Suppressor macrophage (primary cell): ENCODE measurements at places on chromosomes 16 and 17.

DNA sequence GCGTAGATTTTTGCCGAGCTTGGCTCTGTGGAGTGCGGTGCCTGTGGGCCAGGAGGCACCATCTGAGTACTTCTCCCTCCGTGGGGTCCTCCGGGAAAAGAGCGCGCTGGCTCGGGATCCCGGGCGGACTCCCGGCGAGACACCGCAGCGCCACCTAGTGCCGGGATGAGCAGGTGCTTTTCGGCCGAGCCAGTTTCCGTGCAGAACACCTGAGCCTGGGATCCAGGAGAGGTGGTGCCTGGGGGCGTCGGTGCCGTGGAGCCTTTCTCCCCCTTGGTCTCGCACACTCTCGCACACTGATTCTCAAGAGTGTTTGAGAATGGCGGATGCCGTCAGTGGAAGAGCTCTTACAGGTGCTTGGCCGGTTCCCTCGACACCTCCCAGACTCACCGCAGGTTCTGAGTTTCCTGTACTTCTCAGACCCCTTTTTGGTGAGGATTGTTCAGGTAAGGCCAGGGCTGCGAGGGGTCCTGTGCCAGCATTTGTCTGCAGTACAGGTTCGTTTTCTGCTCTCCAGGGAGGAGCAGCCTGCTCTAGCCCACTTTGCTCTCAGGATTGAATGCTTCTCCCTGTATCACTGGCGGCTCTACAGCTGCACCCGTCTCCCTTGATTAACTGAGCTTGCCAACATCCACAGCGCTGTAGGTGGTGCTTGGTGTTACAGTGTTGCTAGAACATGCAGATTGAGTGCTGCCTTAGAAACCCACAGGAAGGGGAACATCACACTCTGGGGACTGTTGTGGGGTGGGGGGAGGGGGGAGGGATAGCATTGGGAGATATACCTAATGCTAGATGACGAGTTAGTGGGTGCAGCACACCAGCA is 23.3 kb downstream of the TBCD start:
- peak; percentile 41 for DNase-seq

DNA sequence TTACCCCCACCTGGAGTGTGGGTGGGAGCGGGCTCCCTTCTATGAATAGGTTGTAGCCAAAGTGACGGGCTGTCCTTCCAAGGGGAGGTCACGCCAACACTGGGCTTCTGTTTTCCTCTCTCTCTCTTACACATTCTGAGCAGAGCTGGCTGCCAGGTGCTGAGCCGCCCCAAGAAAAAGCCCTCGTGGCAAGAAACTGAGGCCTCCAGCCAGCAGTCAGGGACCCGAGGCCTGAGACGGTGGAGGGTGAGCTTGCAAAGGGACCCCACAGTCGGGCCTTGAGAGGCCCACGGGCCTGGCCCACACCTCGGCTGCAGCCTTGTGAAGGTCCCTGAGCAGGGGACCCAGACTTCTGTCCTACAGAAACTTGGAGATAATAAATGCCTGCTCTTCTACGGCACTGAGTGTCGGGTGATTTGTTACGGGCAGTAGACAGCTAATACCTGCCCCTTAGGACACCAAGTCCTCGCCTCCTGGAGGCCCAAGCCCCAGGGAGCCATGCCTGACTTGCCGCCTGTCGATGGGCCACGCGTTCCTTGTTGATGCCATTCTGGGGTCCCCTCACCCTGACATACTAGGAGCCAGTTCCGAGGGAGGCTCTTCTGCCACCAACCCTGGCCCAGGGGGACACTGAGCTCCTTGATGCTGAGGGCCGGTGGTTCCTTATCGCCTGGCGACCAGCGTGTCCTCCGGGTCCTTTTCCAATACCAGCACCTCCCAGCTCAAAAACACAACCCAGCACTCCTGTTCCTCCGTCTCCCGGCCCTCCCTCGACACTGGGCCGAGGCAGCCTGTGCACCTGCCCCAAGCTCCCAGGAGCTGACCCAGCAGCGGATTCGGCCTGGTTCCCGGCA is 26.1 kb downstream of the SLC25A10 start:
- DNase-seq = no peak

DNA sequence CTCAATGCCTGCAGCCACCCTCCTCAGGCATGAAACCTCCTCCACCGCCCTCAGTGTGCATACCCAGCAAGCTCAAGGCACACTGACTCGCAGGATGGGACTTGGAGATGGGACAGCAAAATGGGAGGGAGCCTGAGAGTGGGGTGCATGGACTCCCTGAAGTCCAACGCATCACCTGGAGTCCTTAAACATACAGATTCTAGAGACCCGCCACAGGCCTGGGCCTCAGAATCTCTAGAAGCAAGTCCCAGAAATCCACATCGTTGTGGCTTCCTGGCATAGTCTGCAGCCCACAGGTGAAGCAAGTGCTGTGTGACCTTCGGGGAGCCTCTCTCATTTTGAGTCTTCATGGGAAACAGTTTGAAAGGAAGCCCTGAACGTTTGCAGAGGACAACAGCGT is 3.6 kb upstream of the TBX21 start:
- no peak for DNase-seq

- no peak for DNase-seq
These were observed 1.8 kb upstream of the CDC42EP4 start for GRCh38 chr17:73313526-73314127.

- peak; percentile 19 for DNase-seq
These were observed 1.5 kb upstream of the ARHGDIG start for GRCh38 chr16:278863-279366.

GRCh38 chr17:38361694-38362465 is 10.2 kb downstream of the SOCS7 start:
- no peak for DNase-seq

- DNase-seq = no peak
These were observed 257.8 kb downstream of the CPPED1 start for GRCh38 chr16:12545792-12546342.

- DNase-seq = no peak
These were observed 310.9 kb upstream of the KCNJ16 start for GRCh38 chr17:69764146-69764545.

GRCh38 chr16:14296663-14297062 is 225.5 kb downstream of the MRTFB start:
- no peak for DNase-seq

DNA sequence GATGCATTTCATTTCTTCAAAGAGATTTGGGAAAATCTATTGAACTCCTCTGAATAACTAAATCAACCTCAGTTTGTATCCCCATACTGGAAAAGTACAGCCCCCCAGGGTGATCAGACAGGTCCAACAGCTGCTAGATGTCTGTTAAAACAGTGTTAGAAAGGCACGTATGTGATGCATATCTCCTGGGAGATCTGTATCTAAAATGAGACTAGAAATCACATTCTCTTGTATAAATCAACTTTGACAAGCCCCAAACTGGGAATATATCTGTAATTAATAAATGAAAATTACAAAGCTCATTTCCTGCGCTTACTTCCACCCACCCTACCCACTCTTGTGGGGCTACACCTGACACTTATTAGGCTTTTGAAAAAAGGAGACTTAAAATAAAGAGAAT is 3.8 kb upstream of the KIF2B start:
- DNase-seq = no peak

GRCh38 chr17:72303787-72304733 is 183.2 kb downstream of the SOX9 start:
- no peak for DNase-seq

- no peak for DNase-seq
These were observed 3.2 kb downstream of the ZC3H7A start for GRCh38 chr16:11793840-11794239.

- DNase-seq = peak; percentile 53
These were observed 8.4 kb upstream of the TRPV2 start for GRCh38 chr17:16406742-16407674.

DNA sequence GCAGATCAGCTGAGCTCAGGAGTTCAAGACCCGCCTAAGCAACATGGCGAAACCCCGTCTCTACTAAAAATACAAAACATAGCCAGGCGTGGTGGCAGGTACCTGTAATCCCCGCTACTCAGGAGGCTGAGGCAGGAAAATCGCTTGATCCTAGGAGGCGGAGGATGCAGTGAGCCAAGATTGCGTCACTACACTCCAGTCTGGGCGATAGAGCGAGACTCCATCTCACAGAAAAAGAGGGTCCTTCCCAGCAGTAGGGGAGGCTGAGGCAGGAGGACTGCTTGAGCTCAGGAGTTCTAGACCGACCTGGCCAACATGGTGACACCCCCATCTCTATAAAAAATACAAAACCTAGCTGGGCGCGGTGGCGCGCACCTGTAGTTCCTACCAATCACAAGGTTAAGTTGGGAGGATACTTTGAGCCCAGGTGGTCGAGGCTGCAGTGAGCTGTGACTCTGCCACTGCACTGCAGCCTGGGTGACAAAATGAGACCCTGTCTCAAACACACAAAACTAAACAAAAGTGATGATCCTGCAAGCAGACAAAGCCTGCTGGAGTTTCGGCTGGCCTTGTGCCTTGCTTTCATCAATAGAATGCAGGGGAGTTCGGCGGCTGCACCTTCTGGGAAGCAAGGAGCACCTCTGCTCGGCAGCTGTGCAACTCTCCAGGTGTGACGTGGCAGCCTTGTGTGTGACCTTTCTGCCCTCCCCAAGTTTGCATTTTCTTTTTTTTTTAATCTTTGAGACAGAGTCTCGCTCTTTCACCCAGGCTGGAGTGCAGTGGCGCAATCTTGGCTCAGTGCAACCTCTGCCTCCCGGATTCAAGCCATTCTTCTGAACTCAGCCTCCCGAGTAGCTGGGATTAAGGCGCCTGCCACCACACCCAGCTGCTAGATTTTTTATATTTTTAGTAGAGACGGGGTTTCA is 12.4 kb upstream of the YWHAE start:
- DNase-seq = no peak

- DNase-seq = no peak
These were observed 298.3 kb downstream of the SLC39A11 start for GRCh38 chr17:72794152-72794551.

- no peak for DNase-seq
These were observed 4.6 kb downstream of the SLC12A4 start for GRCh38 chr16:67963662-67964321.

GRCh38 chr17:43431714-43432523 is 33.1 kb downstream of the ARL4D start:
- no peak for DNase-seq

- DNase-seq = no peak
These were observed 781.6 kb upstream of the SOX9 start for GRCh38 chr17:71339206-71339605.

- DNase-seq = peak; percentile 33
These were observed at the start of gene CHST6 for GRCh38 chr16:75495076-75495674. Gene CHST6, minus strand, starts transcription at chr16:75495441. Its CDS starts 15,613 bp downstream, at chr16:75479828.

DNA sequence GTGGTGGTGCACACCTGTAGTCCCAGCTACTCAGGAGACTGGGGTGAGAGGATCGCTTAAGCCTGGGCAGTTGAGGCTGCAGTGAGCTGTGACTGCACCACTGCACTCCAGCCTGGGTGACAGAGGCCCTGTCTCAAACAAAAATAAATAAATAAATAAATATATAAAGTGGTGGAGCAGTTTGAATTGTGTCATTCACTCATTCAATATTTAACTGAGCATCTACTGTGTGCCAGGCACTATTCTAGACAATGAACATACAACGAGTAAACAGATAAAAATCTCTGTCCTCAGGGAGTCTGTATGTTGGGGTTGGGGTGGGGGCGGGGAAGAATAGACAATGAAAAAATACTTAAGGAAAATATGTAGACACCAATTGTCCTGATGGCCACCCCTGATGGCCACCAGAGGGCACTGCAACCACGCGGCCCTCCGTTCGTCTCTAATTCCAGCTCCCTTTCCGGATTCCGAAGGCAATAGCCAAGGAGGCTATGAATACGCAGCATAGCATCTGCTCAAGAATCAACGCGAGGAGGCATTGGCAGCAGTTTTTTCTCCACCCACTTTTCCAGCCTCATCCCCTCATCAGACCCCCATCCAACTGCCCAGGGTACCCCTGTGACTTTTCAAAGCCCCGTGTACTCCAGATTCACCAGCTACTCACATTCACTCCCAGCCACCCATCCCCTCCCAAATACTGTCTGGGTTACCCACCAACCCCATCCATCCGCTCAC is 21.4 kb downstream of the QPRT start:
- DNase-seq = peak; percentile 85

DNA sequence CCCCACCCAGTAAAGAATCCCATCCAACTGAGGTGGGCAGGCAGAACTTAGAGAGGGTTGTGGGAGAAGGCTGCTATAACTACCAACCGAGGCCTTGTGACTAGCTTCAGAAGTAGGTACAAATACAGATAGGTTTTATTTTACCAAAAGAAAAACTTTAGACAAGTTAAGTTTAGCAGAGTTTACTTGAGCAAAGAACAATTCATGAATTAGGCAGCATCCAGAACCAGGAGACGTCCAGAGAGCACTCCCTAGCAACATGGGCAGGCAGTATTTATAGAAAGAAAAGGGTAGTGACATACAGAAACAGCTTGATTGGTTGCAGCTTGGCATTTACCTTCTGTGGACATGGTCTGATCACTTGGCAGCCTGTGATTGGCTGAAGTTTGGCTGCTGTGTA is 42.1 kb downstream of the SLFN5 start:
- DNase-seq = no peak

- DNase-seq = peak; percentile 31
These were observed 44.9 kb upstream of the DNAJA2 start for GRCh38 chr16:47018223-47018891.

DNA sequence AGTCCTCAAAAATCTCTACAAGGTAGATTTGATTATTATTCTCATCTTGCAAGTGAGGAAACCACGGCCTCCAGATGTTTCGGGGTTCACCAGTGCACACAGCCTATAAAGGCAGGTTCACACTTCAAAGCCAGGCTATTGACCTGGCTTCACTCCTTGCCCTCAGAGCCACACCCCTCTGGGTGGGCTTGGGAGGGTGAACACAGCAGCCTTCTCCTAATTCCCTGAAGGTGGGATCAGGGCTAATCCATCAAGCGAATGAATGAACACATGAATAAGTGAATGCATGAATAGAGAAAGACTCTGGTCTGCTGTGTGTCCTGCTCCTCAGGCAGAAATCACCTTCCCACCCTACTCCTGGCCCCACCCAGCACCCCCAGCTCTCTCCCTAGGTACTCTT is 139.0 kb downstream of the CYLD start:
- no peak for DNase-seq

DNA sequence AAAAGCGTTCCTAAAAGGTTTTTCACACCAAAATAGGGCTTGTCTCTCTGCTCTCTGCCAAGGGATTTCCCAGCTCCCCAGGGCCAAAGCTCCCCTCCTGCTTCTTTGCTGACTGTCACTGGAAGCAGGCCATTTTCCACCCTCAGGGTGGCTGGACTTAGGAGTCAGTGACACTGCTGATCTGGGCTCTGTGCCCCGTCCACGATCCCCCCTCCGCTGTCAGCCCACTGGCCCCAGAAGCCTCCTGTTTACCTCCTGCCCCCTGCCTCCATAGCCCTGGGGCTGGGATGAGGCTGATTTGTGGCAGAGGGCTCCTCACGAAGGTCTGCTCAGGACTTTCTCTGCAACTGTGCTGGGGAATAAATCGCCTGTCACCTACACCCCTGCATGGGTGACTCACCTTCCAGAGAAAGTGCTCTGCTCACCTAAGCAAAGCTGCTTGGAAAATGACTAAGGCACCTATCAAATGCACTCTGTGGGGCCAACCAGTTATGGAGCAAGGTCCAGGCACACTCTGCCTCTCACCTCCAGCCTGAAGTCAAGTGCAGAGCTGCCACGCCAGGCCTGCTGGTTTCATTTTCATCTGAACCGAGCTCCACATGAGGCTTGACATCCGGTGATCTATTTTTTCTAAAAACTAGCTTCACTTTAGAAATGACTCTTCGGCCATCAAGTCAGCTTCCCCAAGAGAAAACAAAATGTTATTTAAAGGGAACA is 4.9 kb downstream of the MAP3K14 start:
- peak; percentile 61 for DNase-seq

GRCh38 chr17:50514388-50514787 is 6.1 kb downstream of the MYCBPAP start:
- DNase-seq = no peak

- DNase-seq = no peak
These were observed 498 bp downstream of the LRRC37B start for GRCh38 chr17:32007463-32008298.

- no peak for DNase-seq
These were observed 398.8 kb downstream of the HS3ST3B1 start for GRCh38 chr17:14699574-14700185.
